RKO (cell line): ENCODE measurements at places on chromosomes 7 and 10.

GRCh38 chr10:30556189-30556588, 73.4 kb downstream of the LYZL2 start:
- DNase-seq: no peak

DNA sequence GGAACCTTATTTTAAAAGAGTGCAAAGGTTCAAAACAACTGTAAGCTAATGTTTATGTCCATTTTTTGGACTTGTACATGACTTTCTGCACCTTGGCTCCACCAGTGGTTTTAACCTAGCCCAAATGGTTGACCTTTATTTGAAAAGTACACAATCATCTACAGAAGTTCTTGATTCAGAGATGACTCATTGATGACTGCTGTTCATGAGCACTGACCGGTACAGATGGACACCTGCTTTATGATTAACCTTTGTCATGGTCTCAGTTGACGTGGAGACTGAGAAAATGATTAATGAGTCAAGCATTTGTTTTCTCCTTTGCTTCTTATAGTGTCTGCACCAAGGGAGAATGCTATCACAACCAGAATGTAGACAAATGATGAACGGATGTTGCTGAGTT, 55.7 kb upstream of the PTER start:
- DNase-seq: peak; percentile 95

GRCh38 chr7:57423768-57424167, 26.2 kb upstream of the ZNF716 start:
- DNase-seq: peak; percentile 27

- DNase-seq: peak; percentile 21
Measured at GRCh38 chr10:113953505-113954272, 90.0 kb upstream of the ADRB1 start.

- no peak for DNase-seq
Measured at GRCh38 chr7:134220236-134220635, 93.1 kb downstream of the LRGUK start.

- no peak for DNase-seq
Measured at GRCh38 chr10:128322106-128322505, 195.9 kb upstream of the MKI67 start.

GRCh38 chr7:14446219-14446618, 456.3 kb downstream of the DGKB start:
- no peak for DNase-seq

- no peak for DNase-seq
Measured at GRCh38 chr7:95373323-95373722, 22.9 kb downstream of the PON3 start.

DNA sequence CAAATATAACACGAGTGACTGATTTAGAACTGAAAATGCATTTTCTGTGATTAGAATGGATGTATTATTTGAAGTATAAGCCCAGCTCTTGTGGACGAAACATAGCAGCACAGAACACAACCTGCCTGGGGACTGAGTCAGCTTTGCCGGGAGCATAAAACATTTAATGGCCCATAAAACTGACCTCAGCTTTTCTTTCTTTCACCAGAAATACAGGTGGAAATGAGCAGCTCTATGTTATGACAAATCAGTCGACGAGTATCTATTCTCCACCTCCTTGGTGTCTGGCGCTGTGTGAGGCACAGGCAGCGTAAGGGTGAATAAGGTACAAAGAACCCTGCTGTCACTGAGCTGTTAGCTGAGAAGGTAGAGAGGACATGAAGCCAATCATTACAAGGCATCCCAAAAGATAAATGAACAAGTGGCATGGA, 471.6 kb upstream of the AKR1E2 start:
- peak; percentile 15 for DNase-seq

DNA sequence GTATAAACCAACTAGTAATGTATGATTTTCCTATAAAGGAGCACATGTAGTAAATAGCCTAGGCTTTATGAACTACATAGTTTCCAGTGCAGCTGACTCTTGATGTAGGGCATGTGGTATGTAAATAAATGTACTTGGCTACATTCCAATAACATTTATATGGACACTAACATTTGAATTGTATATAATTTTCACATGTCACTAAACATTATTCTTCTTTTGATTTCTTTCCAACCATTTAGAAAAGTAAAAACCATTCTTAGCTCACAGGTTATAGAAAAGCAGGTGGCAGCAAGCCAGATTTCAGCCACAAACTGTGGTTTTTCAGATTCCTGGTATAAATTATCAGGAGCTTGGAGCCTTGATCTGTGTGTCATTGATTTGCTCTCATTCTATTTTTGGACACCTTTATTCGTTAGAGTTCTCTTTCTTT, 1182.0 kb downstream of the CNTNAP2 start:
- DNase-seq: no peak

DNA sequence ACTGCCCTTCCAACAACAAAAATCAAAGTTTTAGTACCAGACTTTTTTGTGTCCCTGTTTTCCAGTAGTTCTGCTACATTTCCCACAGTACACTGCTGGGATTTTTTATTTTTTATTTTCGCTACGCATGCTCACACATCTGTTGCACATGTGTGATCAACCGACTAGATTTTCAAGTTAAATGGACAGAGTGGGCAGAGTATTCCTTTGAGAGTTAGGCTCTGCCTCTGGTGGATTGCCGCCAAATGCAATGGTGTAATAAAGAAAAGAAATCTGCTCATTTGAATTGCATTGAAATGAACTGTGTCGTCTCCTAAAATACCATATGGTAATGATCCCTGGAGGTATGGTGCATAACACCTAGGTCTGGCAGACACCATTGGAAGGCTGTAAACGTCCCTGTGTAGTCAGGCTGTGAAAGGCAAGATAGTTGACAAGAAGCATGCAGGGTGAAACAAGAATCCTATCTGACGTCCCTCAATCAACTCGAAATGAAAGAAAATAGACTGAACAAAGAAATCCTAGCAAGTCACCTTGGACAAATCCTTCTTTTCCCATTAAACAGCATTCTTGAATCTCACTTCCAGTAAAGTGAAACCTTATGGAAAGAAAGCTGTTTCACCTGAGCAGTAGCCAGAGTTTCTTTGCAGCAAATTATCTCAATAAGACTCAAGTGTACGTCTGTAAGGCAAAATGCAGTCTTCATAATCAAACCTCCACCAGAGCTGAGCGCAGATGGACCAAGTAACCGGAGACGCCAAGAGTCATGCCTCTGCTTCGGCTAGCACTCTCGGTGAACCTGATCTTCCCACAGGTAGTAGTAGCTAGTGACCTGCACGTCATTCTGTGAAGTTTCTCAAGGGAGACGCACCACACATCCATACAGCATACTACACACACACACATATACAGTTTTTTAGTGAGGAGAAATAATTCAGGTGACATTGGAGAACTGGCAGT, 357.3 kb downstream of the CRPPA start:
- no peak for DNase-seq

DNA sequence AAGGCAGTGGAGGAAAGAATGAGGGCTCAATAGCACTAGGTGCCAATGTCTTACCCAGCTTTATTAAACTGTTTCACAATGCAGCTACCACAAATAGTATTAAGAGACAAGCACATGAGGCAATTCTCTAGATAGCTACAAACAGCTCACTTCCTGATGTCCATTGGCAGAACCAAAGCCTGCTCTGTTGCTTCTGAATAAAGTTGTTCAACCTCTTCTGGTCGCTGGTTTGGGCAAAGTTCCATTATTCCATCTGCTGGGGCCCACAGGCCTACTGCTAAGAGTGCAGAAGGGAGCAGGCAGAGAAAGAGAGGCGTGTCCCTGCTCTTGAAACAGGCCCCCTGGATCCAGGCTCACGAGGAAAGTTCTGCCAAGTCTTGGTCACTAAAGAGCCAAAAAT, 173.9 kb downstream of the ZNF438 start:
- no peak for DNase-seq

- DNase-seq: no peak
Measured at GRCh38 chr10:23106331-23107072, 11.1 kb downstream of the MSRB2 start.

- no peak for DNase-seq
Measured at GRCh38 chr10:120474956-120475355, 17.9 kb downstream of the PLPP4 start.

DNA sequence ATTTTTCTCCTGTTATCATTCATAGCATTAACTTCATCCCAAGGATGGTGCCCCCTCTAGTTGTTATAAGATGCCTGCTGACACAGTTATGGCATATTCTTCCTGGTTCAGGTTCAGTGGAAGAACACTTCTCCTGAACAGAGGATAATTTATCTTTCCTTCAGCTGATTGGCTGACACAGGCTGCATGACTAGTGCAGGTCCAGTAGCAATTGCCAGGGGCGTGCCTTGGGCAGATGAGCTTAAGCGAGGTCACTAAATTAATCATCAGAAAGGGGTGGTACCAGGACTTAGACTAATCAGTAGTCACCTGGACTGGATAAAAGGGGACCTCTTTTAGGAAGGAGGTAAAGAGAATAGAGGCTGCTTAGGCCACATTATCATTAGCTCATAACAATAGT, 42.3 kb downstream of the BZW2 start:
- peak; percentile 86 for DNase-seq

GRCh38 chr7:5117095-5117970, 71.7 kb downstream of the RBAK start:
- DNase-seq: no peak

GRCh38 chr10:126661841-126662515, 8.5 kb downstream of the C10orf90 start:
- no peak for DNase-seq
